IPS DF 6.9 (cell line): ENCODE measurements at places on chromosomes 4 and X.

DNA sequence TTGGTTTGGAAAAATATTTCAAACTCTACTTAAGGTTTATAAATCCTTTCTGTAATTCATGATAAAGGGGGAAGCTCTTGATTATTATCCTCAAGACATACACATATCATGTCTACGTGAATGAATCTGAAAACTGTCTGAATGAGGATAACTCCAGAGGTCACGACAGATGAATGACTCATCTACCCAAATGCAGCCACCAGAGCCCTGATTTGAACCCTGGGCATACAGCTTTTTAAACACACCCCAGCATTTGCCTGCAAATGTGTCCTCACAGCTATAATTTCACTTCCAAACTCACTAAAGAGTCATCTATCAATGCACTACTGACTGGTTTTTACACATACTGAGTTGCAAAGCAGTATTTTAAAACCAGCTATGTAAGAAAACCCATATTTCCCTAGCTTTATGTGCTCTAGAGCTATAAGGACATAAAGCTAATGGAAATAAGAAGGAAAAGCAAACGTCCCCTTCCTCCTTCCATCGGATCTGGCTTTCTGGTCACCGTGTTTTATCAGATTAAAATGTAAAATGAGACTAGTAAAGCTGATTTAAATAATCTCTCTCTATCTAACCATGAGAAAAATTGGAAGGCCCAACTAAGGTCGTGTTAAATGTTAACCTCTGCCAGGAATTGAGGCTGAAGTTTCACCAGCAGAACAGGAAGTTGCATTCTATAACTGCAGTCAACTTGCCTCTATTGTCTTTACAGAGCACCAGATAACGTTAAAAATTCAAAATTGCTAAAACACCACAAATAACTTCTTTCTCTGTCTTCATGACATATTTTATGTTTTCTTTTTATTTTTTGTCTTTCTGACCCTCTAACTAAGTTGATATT lies 63.1 kb upstream of the SPP1 start:
- DNase-seq = no peak

- no peak for DNase-seq
Observed at GRCh38 chrX:53374222-53374820, 48.1 kb downstream of the SMC1A start.

DNA sequence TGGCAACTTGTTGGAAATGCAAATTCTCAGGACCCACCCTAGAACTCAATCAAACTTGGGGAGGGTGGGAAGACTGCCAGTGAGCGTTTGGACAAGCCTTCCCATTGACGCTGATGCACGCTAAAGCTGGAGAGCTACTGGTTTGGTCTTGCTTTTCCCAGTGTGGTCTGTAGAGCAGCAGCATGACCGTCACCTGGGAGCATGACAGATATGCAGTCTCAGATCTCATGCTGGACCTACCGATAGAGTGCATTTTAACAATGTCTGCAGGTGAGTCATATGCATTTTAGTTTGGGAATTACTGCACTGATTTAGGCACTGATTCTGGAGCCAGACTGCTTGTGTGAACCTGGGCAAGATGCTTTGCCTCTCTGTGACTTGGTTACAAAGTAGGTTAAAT lies 27.2 kb downstream of the HPF1 start:
- DNase-seq = no peak

DNA sequence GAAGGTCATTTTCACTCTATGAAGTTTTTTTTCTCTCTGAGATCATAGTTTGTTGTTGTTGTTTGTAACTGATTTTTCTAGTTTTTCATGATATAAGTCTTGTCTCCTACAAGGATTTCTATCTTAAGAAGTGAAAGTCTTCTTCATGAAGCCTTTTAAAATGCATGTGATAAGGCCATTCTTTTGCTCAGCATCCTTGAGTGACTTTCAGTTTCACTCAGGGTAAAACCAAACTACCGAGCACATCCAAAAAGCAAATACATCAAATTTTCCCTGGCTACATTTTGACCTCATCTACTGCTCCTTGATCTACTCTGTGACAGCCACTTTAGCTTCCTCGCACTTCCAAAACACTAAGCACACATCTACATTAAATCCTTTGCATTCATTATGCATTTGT lies 580.7 kb downstream of the KCTD8 start:
- DNase-seq = no peak
